COR-L47 (cell line): ENCODE measurements at places on chromosomes 6 and 20.
A peak's percentile ranks its signal among the peaks of the same experiment; 100 is the strongest.

GRCh38 chr6:35092362-35093117, 48.6 kb downstream of the TCP11 start:
- DNase-seq = no peak

DNA sequence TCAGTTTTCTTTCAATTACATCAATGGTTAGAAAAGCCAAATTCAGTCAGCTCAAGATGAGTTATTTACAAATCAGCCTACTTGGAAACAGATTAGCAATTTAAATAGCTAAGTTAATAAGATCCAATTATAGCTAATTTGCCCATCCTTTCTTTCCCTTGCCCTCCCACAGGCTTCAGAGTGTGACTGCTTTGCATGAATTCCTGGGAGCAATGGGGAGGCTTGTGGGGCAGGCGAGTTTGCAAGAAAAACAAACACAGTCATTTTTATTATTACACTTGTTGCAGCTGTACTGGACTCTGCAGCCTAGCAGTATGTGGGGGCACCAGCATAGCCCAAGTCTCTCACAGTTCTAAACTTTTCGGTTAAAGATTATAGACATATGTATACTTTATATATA, 219.0 kb downstream of the NKAIN2 start:
- DNase-seq = peak; percentile 66

GRCh38 chr6:138155443-138155842, 6.3 kb upstream of the ARFGEF3 start:
- no peak for DNase-seq

DNA sequence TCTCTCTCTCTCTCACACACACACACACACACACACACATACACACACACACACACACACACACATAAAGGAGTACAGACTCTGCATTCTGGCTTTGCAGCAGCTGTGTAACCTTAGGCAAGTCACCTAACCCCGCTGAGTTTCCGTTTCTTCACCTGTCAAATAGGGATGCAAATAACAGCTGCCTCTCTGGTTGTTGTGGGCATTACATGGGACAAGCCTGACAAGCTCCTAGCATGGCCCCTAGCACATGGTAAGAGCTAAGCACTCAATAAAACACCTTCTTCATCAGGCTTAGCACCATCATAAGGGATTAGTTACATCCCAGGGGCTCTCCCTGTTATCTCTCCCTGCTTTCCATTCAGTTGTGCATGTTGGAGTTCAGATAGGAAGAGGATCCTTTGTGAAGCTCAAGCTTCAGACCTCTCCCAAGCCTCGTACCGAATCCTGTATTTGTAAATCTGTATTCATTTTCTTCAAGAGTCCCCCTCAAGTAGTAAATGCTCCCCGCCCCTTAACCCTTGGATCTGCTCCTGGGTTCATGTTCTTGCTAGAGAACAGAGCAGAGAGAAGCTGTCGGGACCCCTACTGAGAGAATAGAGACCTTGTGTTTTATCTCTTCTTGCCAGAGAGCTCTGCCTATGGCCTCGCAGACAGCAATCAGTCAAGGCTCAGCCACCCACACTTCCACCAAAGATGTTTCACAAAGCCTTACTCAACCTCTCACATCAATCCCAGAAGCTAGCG, 2.2 kb downstream of the SLC13A3 start:
- no peak for DNase-seq

- DNase-seq = no peak
Observed at GRCh38 chr20:45970646-45971424, 1.2 kb downstream of the ZNF335 start.

DNA sequence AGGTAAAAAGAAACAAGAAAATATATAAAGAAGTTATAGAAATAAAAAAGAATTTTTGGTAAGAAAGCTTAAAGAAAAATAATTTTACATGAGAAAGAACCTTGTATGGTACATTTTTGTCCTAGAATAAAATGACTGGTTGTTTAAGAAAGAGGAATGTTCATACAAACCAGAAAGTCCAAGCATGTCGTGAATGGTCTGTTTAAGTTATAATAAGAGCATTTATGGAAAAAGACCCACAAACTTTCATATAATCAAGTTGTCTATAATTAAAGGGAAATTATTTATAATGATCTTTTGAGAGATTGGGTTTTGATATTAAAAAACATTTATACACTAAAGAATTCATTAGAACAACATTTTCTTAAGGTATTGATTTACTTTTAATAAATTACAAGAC, 27.8 kb upstream of the FAM110A start:
- DNase-seq = no peak

- peak; percentile 85 for DNase-seq
Observed at GRCh38 chr20:32563311-32564272, 21.5 kb downstream of the NOL4L start.

DNA sequence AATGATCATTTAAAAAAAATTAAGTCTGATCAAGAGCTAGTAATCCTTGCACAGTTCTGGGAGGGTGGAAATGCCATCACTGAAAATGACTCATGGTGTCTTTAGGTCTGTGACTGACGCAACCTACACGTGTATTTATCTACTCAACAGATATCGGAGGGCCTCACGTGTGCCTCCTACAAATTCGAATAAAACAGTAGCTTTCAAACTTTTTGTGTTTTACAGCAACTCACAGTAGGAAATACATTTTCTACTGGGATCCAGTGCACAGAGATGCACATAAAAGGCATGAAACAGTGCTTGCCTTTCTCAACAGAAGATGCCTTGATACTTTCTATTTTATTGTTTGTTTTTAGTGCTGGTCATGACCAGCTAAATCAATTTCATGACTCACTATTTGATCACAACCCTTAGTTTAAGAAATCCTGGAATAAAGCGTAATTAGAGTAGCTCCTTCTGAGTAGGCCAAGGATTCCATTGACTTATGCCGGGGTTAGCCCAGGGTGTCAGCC, 210.0 kb upstream of the SNX9 start:
- DNase-seq = no peak

DNA sequence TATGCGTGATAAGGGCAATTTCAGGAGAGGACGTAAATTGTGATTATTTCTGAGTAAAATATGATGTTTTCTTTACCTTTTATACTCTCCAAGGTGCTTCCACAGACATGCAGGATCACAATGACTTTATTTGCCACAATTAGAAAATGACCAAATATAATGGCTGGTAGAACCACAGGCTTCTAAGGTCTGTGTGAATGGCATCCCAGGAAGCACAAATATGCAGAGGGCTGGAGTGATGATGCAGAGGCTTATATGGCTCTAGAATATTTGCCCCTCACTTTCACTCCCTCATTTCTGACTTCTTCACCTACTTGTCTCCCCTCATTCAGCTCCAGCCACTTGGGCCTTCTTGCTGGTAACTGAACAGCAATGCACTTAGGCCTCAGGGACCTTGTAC, 502.1 kb upstream of the MAP3K7 start:
- DNase-seq = no peak

GRCh38 chr6:137216875-137217553, 2.2 kb downstream of the IFNGR1 start:
- no peak for DNase-seq

DNA sequence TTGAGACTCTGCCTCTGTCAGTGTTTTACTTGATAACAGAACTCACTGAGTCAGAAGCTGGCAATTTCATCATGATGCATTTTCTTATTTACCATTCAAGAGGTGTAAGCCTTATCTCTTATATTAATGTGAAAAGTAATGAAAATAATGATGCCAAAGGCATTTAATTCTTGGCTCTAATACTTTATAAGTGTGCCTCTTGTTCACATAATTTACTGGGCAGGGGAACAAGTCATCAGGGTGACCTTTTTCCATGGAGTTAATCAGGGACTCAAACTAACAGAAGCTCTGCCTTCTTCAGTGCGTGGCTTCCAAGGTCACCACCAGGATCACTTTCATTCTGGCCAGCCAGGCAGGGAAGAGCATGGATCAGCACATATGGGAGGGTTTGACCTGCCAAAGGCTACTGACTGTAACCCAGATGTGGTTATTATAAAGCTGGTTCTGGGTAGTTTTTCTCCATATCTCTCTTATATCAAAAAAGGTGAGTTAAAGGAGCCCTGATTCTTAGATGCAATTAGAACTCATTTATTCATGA, 5.2 kb upstream of the PLCB1 start:
- no peak for DNase-seq

GRCh38 chr6:27422651-27423332, 34.2 kb downstream of the ZNF391 start:
- DNase-seq = no peak

DNA sequence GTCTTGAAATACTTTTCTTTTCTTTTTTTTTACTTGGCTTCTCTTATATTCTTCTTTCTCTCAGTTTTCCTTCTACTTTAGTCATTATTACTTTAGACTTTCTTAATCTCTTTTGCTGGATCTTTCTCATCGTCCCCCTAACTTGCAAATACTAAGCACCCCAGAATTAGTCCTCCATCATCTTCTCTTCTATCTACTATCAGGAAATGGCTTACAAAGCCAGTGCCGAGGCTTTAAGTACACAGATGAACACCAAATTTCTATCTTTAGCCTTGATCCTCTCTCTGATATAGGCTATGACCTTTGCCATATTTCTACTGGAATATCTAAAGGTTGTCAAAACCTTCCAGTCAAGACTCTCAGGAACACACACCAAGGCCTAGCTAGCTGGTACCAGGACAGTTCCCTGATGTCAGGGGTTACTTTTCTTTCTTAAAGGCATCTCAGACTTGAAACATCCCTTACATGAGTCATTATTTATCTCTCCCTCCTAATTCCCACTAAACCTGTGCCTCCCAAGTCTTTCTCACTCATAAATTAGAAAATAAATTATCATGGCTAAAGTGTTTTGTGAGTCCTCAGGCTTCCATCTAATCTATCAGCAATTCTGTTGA, 278.6 kb upstream of the TCF21 start:
- no peak for DNase-seq

GRCh38 chr20:22513574-22513973, 70.8 kb downstream of the FOXA2 start:
- DNase-seq = no peak

GRCh38 chr6:15352845-15353244, 107.0 kb downstream of the JARID2 start:
- DNase-seq = no peak

DNA sequence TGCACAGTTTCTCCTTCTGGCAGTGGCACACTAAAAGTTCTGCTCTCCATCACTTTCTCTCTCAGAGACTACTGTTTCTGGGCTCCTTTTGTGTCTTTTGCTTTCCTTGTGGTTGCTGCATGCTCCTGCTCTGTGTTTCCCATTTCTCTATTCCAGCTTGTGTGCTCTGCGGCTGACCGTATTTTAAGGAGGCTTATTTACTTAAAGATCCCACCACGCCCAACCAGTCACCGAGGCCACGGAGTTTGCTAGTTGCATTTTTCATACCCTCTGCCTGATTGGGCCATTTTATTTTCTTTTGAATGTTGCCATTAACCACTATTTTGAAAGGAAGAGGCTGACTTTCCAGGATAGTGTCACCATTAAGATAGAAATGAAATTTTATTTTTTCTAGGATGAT, 626.4 kb upstream of the MMS22L start:
- DNase-seq = no peak

- DNase-seq = peak; percentile 74
Observed at GRCh38 chr20:40689943-40690835, 1.2 kb upstream of the MAFB start.

- no peak for DNase-seq
Observed at GRCh38 chr6:72890671-72891070, 268.8 kb downstream of the KCNQ5 start.

- DNase-seq = no peak
Observed at GRCh38 chr6:148835920-148836441, 89.2 kb downstream of the UST start.

- DNase-seq = no peak
Observed at GRCh38 chr20:22062874-22063273, 357.4 kb downstream of the PAX1 start.

- DNase-seq = peak; percentile 68
Observed at GRCh38 chr6:105692613-105693215, 289.8 kb upstream of the PREP start.

- DNase-seq = peak; percentile 45
Observed at GRCh38 chr6:89311853-89312531, 3.1 kb downstream of the GABRR2 start.

DNA sequence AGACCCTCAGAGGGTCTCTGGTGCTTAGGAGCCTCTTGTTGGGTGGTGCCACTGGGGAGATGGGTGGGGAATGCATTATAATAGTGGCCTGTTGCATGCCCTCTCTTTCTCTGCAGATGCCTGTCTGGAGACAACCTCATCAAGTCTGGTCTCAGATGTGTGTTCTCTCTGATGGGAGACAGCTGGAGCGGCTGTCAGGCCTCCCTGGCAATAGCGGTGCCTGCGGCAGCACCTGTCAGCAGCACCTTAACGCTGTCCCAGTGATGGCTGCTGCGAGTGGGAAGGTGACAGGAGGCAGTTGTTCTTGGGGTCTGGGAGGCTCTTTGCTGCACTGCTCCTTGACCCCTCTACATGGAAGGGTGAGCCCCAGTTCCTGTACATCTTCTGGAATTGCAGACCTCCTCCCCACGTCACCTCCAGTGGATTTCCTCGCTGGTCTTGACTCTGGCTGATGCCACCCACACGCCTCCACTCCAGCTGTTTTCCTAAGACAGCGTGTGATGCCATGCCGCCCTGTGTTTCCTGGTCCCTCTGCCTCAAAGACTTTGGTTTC, 63.3 kb upstream of the BLCAP start:
- no peak for DNase-seq

DNA sequence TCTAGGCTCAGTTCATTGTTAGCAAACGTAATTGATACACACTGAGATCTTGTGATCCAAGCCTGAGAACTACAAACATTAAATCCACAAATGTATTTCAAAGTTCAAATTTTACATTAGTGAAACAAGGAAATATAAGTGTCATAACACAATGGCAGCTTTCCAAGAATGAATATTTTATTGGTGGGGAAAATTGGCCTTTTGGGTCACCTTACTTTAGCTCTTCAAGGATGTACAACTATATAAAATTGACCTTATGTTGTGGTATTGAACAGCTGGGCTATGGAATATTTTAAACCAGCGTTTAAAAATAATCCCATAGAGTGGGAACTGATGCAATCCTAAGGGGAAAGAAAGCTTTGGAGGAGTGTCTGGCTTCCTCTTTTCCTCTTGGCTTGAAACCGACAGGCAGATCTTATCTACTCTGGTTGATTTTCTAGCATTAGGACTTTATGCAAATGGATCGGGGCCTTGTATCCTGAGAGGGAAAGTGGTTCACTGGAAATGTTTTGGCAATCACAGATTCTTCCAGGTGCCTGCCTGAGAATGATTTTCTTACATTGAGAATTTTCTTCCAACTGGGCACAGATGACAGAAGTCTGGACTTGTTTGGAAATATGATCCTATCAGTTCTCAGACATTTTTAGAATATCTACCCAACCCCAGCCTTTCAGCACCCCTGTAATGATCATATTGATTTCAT, 184.8 kb upstream of the ECI2 start:
- DNase-seq = no peak

GRCh38 chr6:25448965-25449538, 169.9 kb downstream of the CARMIL1 start:
- DNase-seq = no peak

DNA sequence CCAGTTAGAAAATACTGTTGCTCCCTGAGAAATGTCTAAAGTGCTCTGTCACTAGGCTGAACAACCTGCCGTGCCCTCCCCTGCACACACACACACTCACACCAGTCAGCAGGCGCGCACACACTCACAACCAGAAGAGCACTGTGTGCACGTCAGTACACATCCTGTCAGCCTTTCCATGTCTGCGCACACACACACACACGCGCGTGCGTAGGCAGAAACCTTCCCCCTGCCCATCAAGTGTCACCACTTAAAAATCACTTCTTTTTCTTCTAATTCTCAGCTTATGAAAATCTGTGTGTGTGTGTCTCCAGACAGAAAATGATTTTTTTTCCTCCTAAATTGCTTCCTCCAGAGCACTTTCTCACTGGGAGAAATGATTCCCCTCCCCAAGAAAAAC, 100.3 kb downstream of the EDN3 start:
- no peak for DNase-seq
